ENCODE measurements at places on chromosomes 7 and 10.

DNA sequence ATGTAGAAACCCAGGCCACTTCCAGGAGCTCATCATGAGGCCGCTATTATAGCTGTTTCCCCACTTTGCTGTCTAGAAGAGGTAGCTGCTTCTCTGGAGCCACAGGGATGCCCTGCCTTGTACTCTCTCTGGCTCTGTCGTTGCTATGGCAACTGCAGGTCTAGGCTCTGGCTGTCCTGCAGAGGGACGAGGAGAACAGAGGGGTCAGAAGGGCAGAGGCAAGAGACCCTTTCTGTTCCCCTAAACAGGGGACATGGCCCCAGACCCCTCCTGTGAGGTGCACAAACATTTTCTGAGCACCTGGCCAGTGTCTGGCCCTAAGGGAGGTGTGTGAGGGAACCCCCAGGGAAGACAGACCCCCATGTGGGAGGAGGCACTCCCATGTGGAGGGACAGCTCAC, 31.4 kb downstream of the ITPRIP start:
- DNase-seq, result no peak

DNA sequence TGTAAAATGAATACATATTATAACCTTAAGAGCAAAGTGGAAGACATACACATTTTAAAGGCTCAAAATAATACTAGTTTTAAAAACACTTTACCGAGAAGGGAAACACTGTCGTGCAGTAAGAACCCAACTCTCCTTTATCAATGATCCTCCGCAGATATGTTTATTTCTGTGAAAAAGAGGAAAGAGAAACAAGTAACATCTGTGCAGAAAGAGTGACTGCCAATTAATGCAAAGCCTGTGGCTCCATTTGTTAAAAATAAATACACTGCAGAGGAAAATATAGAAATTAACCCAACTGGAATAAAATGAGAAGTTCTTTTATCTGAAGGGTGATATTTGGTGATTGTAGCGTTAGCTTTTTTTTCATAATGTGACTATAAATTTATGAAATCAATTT, 62.7 kb downstream of the HGF start:
- DNase-seq, result no peak

DNA sequence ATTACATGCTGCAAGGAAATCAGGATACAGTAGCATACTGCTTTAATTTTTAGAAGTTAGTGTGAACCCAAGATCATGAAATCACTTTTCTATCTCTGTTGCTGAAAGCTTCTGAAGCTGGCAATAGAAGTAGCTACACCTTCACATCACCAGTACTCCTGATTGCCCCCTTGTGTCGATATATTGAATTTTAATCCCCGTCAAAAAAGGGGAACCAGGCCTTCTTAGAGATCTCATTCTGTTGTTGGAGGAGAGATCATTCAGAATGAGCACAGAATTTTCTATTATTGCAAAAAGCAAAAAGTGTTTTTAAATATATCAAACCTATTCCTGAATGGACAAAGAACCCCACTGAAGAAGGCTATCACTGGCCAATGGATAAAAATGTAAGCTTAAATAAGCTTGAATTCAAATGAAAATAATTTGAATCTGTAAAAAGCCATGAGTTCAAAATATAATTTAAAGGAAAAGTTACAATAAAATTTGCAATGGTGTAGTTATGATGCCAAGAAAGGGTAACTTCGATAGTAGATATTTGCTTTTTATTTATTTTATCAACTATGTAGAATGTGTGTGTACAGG, 39.7 kb upstream of the TEX47 start:
- peak; percentile 5 for DNase-seq

GRCh38 chr7:85498031-85498430, 311.2 kb upstream of the SEMA3D start:
- DNase-seq, result no peak

- DNase-seq, result no peak
Observed at GRCh38 chr10:122981066-122981464, 864 bp downstream of the PSTK start.

DNA sequence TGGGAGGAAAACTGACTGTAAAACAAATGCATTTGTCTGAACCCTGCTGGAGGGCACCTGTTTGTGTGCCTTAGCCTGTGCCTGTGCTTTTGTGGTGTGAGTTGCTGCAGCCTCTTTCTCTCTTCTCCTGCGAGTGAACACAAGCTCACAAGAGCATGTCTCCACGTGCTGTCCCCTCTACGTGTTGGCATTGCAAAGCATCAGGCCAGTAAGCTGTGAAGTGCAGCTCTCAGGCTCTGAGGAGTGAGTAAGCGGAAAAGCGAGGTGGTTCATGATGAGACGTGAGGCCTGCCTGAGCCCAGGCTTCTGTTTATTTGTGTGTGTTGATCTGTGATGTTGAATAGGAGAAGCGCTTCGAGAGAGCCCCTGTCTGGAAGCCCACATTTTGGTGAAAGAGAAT, 85.6 kb upstream of the PDCD4 start:
- no peak for DNase-seq

DNA sequence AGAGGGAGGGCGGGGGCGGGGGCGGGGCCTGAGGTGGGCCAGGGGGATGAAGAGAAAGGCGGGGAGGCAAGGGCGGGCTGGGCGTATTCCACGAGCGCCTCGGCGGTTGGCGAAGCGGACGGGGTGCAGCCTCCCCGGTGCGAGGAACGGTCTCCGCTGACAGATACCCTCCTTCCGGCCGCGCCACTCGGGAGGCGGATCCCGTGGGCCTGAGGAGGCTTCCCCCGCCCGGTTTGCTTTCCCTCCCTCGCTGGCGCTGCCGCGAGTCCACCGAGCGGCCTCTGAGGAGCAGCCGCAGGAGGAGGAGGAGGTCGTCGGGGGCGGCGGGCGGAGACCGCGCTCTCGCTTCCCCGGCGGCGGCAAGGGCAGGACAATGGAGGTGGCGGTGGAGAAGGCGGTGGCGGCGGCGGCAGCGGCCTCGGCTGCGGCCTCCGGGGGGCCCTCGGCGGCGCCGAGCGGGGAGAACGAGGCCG, at the start of gene TRIM24:
TSS of gene TRIM24 (plus strand) at position 84 of the 473 bp plus-strand sequence. CDS start at position 374, 290 bp downstream.
- no peak for DNase-seq

- DNase-seq, result no peak
Observed at GRCh38 chr7:106045139-106045538, 67.0 kb downstream of the SYPL1 start.

DNA sequence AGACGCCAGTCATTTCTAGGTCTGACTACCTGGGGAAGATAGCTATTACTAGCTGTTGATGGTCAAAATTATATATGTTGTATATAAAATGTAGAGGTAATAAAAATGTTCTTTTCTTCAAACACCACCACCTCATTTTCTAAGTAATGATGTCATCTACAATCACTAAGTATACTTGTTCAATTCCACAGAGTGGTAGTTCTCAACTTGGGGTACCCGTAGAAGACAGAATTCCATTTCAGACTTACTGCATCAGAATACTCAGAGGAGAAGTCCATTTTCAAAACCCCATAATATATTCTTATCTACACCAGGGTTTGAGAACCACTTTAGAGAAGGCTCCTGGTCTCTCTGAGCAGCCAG, 191.9 kb downstream of the PTN start:
- DNase-seq, result no peak

GRCh38 chr7:113657603-113658002, 261.2 kb downstream of the PPP1R3A start:
- DNase-seq, result no peak

DNA sequence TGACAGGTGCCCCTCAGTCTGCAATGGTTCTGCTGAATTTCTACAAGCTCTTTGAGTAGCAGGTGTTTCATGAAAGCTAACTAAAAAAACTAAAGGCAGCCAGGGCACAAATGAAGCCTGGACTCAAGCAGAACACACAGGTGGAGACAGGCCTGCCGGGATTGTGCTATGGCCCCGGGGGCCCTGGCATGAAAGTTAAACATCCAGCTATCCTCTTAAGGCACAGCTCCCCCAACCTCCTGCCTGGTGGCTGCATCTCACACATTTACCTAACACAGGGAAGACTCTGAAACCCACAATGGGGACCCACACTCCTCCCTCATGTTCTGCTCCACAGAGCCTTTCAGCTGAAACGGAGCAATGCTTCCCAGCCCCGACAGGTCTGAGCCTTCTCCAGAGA, 76.3 kb upstream of the CAMK2B start:
- no peak for DNase-seq

- DNase-seq, result no peak
Observed at GRCh38 chr7:121163699-121164098, 165.1 kb upstream of the WNT16 start.

GRCh38 chr7:67913604-67914003, 917.0 kb downstream of the TYW1 start:
- DNase-seq, result no peak

DNA sequence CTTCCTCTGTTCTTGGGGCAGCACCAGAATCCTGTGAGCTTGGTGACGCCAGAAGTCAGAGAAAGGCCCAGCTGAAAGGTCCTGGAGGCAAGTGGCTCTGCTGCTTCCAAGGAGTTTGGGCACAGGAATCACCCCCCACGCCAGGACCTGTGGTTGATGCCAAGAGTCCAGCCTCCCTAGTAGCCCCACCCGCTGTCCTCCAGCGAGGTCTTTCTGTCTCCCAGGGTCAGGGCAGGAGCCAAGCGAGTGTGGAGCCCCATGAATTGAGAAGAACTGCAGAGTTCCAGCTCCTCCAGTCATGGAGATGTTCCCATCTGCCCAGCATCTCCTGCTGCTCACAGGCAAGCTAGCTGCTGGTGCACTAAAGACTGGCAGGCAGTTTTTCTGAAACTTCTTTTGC, 631.7 kb upstream of the MGMT start:
- no peak for DNase-seq

- DNase-seq, result no peak
Observed at GRCh38 chr7:134639061-134639460, 7.6 kb upstream of the BPGM start.

DNA sequence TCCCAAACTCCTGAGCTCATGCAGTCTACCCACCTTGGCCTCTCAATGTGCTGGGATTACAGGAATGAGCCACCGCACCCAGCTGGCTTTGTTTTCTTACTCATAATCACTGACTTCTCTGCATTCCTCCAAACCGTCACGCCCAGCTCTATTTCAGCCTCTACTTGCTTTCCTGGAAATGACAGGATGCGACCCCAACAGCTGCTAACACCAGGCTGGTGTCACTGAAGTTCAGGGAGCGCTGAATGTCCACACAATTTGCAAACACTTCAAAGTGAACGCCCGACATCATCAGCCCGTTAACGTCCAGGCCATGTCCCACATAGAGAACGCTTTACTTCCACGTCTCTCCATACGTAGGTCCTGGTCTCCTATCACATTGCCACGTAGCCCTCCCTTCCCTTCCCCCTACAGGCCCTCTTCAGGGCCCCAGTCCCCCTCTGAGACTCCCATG, 12.8 kb upstream of the PROSER2 start:
- DNase-seq, result no peak

DNA sequence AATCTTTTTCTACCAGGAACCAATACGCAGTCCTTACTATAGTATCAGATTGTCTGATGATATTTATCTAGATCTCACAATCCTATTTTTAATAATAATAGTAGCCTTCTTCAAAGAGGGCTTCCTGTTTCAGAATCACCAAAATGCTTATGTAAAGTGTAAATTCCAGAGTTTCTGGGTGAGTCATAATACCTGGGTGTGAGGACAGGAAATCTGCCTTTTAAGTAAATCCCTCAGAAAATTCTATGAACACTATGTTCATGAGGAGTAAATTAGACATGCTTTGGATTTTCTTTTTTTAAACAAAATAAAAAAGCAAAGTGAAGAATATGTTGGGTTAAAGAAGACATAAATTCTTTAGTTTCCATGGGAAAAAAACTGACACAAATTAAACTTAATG, 20.5 kb downstream of the DKK1 start:
- DNase-seq, result no peak

GRCh38 chr7:44162785-44163395, 21.8 kb upstream of the MYL7 start:
- DNase-seq, result no peak

DNA sequence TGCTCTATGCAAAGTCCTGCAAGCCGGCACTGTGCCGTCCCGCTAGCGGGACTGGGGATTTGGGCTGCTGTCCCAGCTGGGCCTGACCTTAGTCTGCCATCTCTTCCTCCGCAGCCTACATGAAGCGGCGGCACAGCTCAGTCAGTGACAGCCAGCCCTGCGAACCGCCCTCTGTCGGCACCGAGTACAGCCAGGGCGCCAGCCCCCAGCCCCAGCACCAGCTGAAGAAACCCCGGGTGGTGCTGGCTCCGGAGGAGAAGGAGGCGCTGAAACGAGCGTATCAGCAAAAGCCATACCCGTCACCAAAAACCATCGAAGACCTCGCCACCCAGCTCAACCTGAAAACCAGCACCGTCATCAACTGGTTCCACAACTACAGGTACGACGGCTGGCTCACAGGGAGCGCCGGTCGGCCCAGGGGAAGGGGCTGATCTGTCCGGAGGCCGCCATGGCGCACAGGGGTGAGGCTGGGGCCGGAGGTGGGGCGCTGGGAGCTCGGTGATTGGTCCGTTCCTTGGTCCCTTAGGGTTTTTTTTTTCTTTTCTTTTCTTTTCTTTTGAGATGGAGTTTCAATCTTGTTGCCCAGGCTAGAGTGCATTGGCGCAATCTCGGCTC, 47.4 kb upstream of the SH2B2 start:
- no peak for DNase-seq

GRCh38 chr10:107215681-107216080, 51.2 kb upstream of the SORCS1 start:
- DNase-seq, result no peak

- no peak for DNase-seq
Observed at GRCh38 chr10:101833466-101833865, 10.1 kb downstream of the KCNIP2 start.

- no peak for DNase-seq
Observed at GRCh38 chr7:42493436-42494198, 256.6 kb upstream of the GLI3 start.

- DNase-seq, result no peak
Observed at GRCh38 chr10:109966961-109967738, 40.6 kb upstream of the ADD3 start.

DNA sequence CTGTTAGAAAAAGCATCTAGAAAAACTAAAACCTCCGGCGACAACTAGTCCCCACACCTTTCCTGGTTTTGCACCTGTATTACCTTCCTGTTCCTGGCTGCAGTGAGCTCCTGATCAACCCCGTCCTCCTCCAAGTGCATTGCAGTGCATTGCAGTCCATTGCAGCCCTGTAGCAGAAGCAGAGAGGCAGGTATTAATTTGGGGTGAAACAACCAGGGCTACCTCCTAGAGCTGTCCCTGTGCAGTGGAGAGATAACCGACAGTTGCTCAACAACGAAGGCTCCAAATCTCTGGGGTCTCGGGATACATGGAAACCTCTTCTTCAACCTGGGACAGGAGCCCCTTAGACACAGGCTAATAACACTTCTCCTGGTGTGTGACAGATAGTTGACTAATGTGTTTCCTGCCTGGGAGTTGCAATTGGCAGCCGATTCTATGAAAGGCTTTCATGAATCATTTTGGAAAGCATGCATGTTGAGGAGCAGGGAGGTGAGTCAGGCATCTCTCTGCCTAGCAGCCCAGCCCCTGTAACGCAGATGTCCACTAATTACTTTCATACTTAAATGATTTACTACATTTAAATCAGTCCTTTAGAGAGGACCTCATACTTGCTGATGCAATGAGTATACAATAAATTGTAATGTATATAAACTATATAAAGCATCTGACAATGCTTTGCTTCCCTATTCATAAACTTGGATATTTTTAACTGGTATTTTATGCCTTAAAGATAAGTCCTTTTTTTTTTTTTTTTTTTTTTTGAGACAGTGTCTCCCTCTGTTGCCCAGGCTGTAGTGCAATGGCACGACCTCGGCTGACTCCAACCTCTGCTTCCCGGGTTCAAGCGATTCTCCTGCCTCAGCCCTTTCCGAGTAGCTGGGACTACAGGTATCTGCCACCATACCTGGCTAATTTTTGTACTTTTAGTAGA, 59.0 kb downstream of the PRR15 start:
- no peak for DNase-seq
